Smooth muscle cell of bladder (primary cell): ENCODE measurements at places on chromosomes 5 and 9. TPM values are rescaled to one million over a fixed set of nuclear protein-coding genes. Genes with fewer than 3 reads are reported as not detected.

SLC36A1 gene
- total RNA-seq: 4.3 TPM in 2 replicates

CCDC152 gene
- 1.1 and 1.6 TPM in 2 replicates for total RNA-seq

DNM1 gene
- 5.7 and 9.6 TPM in 2 replicates for total RNA-seq

TAF11L10 gene
- not detected in 2 replicates for total RNA-seq

TRPM6 gene
- 0.09 and 0.28 TPM in 2 replicates for total RNA-seq

KLHL9 gene
- 29.2 and 37.3 TPM in 2 replicates for total RNA-seq

PCDHGA1 gene
- total RNA-seq: 1.1 TPM in 2 replicates

IFNB1 gene
- total RNA-seq: not detected in 2 replicates

SVEP1 gene
- total RNA-seq: 134 and 151 TPM in 2 replicates

AQP7 gene
- total RNA-seq: 0.09 and 0.14 TPM in 2 replicates
